ENCODE measurements at places on chromosomes 7 and 10. TPM values are rescaled to one million over a fixed set of nuclear protein-coding genes. Genes with fewer than 3 reads are reported as not detected.

The TAS2R41 gene
- 0.41 TPM for total RNA-seq

The CHST15 gene
- 121 TPM for total RNA-seq

The SLC18A3 gene
- not detected for total RNA-seq

The TMEM270 gene
- not detected for total RNA-seq

The OSBPL3 gene
- 33.6 TPM for total RNA-seq

DNA sequence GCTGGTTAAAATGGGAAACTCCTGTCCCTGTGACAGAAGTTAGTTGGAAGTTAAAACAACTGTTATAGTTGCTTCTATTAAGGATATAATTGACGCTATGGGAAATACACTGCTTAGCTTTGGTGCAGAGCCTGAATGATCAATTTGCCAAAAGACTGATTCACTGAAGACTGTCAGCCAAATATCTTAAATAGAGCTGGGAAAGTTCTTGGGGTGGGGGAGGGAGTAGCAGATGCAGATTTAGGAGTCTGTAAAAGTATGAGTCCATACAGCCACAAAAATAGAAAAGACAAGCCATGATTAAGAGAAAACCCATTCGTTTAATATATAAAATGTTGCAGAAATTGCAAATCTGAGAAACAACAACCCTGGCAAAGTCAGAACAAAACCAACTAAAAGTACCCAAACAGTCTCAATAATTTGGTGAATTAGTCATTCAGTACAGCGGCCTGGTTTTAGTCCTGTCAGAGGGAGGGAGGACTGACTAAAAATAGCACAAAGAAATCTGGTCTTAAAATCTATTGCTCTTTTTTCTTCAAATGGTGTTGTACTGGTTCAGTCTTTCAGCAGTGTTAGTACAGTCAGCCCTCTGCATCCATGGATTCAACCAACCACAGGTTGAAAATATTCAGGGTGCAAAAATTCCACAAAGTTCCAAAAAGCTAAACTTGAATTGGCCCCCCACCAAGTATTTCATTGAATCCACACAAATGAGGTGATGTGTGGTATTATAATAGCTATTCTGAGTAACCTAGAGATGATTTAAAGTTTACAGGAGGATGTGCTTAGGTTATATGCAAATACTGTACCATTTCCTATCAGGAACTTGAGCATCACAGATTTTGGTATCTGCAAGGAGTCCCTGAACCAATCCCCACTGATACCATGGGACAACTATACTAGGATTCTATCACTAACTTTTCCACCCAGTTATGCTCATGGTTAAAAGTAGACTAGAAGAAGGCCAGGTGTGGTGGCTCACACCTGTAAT is 30.0 kb downstream of the STK17A start:
- peaks cover 38% of the 10 kb centered on the region for H3K36me3 ChIP-seq
- no peaks in the 10 kb centered on the region for H3K27me3 ChIP-seq
- H3K4me3 ChIP-seq: no peak overlapping the region
- H3K27ac ChIP-seq: peak overlapping the region; percentile 28
- no peak for DNase-seq
- H3K4me1 ChIP-seq: peaks cover 61% of the 10 kb centered on the region

GRCh38 chr10:124935946-124936345 is 6.0 kb upstream of the ZRANB1 start:
- H3K4me1 ChIP-seq: peaks cover 28% of the 10 kb centered on the region
- no peaks in the 10 kb centered on the region for H3K36me3 ChIP-seq
- DNase-seq: no peak
- H3K4me3 ChIP-seq: no peak overlapping the region
- H3K27ac ChIP-seq: no peak overlapping the region

DNA sequence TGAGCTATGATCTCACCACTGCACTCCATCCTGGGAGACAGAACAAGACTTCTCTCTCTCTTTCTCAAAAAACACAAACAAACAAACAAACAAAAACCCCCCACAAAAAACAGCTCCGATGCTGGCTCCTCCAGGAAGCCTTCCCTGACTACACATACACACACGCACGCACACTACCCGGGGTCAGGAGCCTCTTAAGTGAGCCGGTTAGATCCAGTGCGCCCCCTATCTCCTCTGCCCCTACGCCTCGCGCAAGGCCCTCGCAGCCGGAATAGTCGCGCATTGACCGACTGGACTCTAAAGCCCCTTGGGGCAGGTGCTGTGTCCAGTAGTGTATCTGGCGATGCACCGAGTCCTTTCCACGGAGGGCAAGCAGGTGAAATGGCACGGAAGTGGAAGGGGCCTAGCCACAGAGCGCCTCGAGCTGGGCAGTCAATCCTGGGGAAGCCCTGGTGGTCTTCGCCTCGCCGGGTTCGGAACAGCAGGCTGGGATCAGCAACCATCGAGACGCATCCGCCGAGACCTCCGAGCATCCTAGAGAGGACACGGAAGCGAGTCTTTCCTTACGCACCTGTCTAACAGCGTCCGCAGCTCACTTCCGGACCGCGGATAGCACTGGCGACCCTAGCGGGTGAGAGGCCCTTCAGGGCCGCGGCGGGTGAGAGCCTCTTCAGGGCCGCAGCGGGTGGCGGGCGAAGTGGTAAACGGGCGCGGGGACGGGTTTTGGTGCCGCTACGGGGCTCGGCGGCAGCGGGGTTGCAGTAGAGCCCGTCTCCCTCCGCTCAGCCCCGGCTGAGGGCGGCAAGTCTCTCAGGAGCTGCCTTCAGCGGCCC is at the start of gene ZSCAN25:
Gene ZSCAN25, plus strand, starts transcription at position 588 of the 833 bp plus-strand sequence. CDS start 2,661 bp downstream, outside the sequence.
- H3K4me3 ChIP-seq: peak within 1 kb of the TSS; percentile 97
- DNase-seq: peak; percentile 96
- H3K36me3 ChIP-seq: peaks cover 32% of the 10 kb centered on the region
- H3K27ac ChIP-seq: peak within 1 kb of the TSS; percentile 90
- H3K4me1 ChIP-seq: peaks cover 52% of the 10 kb centered on the region

- no peak overlapping the region for H3K4me3 ChIP-seq
- H3K36me3 ChIP-seq: no peaks in the 10 kb centered on the region
- H3K27me3 ChIP-seq: no peaks in the 10 kb centered on the region
Observed at GRCh38 chr10:21265622-21266021, 259.9 kb downstream of the SKIDA1 start.

- DNase-seq: peak; percentile 4
- H3K27me3 ChIP-seq: no peaks in the 10 kb centered on the region
- H3K36me3 ChIP-seq: peaks cover 5% of the 10 kb centered on the region
- no peaks in the 10 kb centered on the region for H3K4me1 ChIP-seq
- no peak overlapping the region for H3K4me3 ChIP-seq
- no peak overlapping the region for H3K27ac ChIP-seq
Observed at GRCh38 chr7:151803841-151804240, 73.1 kb downstream of the PRKAG2 start.

DNA sequence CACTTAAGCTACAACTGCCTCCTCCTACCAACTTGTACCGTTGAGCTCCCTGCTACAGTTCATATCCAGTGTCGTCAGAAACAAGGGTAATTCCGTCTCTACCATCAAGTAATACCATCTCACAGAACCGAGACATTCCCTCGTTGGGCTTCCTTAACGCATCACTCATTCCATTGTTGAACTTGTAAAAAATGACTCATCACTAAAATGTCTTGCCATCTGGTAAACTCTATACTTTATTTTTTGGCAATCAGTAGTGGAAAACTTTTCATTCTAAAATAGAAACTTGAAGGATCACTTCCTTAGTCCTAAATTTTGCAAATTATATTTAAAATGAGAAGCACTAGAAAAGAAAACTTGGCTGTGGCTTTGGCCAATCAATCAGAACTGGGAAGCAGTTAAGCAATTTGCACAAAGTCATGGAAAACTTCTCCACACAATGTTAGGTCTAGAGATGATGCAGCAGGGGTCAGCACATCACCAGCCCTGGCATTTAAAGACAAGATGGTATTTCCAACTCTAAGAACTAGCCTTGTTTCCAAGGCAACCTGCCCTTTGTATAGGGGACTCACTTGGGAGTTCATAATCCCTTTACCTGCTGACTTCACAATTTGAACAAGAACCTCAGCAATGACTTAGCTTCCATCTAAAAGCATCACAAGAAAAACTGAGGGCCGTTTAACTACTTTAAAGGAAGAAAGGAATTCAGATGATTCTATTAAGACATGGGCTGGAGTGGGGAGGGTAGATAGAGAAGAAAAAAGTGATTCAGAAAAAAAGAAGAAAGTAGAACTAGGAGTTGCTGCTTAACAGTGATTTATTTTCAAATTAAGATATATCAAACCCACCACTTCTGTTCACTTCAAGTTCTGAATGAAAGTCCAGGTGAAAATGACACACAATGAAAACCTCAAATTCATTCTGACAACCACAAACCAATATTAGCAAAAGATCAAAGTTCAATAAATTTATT is 288.1 kb downstream of the PARD3 start:
- no peaks in the 10 kb centered on the region for H3K4me1 ChIP-seq
- DNase-seq: no peak
- no peaks in the 10 kb centered on the region for H3K36me3 ChIP-seq
- H3K27ac ChIP-seq: peak overlapping the region; percentile 60
- no peaks in the 10 kb centered on the region for H3K27me3 ChIP-seq
- H3K4me3 ChIP-seq: no peak overlapping the region

DNA sequence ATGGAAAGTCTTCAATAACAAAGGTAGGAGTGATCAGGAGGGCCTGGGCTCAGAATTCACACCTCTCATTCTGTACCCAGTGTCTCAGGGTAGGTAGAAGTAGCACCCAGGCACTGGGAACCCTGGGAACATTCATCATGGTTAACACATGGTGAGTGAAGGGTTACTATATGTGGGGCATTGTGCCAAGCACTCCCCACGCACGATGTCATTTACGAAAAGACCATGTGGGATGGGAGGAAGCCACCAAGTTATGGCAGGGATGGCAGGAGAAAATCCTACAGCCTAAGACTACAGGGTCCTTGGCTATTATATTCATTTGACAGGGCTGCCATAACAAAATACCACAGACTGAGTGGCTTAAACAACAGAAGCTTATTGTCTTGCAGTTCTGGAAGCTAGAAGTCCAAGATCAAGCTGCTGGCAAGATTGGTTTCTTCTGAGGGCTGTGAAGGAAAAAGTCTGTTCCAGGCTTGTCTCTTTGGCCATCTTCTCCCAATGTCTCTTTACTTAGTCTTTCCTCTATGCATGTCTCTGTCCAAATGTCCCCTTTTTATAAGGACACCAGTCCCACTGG is 27.7 kb upstream of the DDIT4 start:
- DNase-seq: peak; percentile 31
- no peaks in the 10 kb centered on the region for H3K27me3 ChIP-seq
- H3K4me1 ChIP-seq: peaks cover 98% of the 10 kb centered on the region
- H3K27ac ChIP-seq: peak overlapping the region; percentile 94
- H3K36me3 ChIP-seq: no peaks in the 10 kb centered on the region

DNA sequence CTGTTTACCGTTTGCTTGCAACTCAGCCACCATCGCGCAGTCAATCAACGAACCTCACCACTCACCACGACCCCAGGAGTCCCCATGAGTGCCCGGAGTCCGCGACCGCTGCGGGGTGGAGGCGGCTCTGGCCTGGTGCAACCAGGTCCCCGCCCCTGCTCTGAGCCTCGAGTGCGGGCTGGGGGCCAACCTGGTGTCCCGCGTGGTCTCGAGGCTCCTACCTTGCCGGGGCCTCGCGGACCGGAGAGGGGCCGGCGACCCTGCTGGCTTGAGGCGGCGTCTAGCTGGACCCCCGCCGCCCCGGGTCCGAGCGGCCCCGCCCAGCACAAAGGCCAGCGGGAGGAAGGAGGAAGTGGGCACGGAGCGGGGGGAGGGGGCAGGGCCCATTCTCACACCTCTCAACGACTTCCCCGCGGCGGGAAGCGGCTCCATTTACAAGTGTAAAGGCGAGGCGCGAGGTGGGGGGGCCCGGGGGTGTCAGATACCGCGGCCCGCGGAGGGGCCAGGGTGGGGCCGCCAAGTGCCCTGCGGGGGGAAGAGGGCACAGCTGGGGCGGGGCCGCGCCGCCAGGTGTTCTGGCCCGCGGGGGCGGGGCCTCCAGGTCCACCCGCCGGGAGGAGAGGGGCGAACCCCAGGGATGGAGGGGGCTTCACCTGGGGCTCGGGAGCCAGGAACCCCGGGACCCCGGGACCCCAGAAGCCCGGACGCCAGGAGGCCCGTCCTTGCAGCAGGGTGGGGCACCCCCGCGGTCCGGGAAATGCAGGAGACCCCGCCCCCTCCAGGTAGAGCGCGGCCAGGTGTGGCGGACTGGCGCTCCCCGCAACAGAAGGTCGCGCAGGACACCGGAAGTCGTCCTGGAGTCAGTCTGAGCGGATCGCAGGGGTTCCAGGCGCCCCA is 8.6 kb downstream of the CTBP2 start:
- peaks cover 81% of the 10 kb centered on the region for H3K27me3 ChIP-seq
- H3K4me1 ChIP-seq: peaks cover 100% of the 10 kb centered on the region
- peak overlapping the region; percentile 15 for H3K4me3 ChIP-seq
- DNase-seq: peak; percentile 90
- H3K27ac ChIP-seq: peak overlapping the region; percentile 55

- H3K36me3 ChIP-seq: no peaks in the 10 kb centered on the region
- H3K4me3 ChIP-seq: no peak overlapping the region
- H3K27ac ChIP-seq: no peak overlapping the region
Observed at GRCh38 chr7:51354897-51355296, 38.3 kb upstream of the COBL start.

DNA sequence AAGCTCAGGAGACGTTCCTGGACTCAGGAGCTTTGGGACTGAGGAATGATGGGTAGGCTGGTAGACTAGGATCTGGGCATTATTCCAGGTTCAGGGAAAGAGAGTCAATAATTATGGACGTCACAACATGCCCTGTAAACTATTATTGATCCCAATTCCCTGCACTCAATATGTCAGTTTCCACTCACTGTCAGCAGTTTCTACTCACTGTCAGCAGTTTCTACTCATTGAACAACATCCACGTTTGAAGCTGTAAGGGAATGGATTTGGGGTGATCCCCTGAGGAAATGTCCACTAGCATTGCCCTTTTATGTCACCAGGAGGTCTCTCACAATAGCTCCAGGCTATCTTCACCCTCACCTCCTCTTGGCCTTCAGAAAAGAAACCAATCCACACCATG is 1268.6 kb downstream of the TYW1 start:
- no peak overlapping the region for H3K27ac ChIP-seq
- no peaks in the 10 kb centered on the region for H3K4me1 ChIP-seq
- no peak for DNase-seq
- no peak overlapping the region for H3K4me3 ChIP-seq

GRCh38 chr7:155048006-155048405 is 22.1 kb upstream of the HTR5A start:
- no peak overlapping the region for H3K27ac ChIP-seq
- no peaks in the 10 kb centered on the region for H3K27me3 ChIP-seq
- H3K36me3 ChIP-seq: no peaks in the 10 kb centered on the region
- H3K4me1 ChIP-seq: no peaks in the 10 kb centered on the region
- H3K4me3 ChIP-seq: no peak overlapping the region
- DNase-seq: no peak

GRCh38 chr7:15559416-15559928 is 2.3 kb downstream of the AGMO start:
- no peak overlapping the region for H3K27ac ChIP-seq
- no peaks in the 10 kb centered on the region for H3K4me1 ChIP-seq
- no peak overlapping the region for H3K4me3 ChIP-seq
- no peaks in the 10 kb centered on the region for H3K27me3 ChIP-seq
- no peak for DNase-seq
- H3K36me3 ChIP-seq: no peaks in the 10 kb centered on the region

DNA sequence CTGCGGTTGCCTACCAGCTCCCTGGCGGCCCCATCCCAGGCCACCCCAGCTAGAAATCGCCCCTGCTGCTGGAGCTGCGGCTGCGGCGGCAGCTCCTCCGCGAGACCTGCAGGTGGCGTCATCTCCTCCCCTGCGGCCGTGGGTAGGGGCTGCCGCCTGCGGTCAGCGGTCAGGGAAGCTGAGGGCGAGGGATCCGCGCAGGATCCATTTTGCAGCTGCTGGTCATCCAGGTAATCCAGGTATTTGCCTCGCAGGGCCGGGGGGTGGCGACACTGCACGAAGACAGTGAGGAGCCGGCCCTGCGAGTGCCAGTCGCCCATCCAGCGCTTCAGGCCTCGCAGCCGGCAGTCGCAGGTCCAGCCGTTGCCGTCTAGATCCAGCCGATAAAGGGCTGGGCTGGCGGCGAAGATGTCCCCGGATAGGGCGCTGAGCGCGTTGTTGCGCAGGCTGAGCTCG is 1.5 kb downstream of the TRIL start:
- H3K27me3 ChIP-seq: peaks cover 48% of the 10 kb centered on the region
- peak overlapping the region; percentile 54 for H3K4me3 ChIP-seq
- peak; percentile 86 for DNase-seq
- H3K36me3 ChIP-seq: no peaks in the 10 kb centered on the region
- peaks cover 57% of the 10 kb centered on the region for H3K4me1 ChIP-seq

Measured in spleen (tissue), 13 donors.